ELR (cell line): ENCODE measurements at places on chromosomes 7 and 10.

DNA sequence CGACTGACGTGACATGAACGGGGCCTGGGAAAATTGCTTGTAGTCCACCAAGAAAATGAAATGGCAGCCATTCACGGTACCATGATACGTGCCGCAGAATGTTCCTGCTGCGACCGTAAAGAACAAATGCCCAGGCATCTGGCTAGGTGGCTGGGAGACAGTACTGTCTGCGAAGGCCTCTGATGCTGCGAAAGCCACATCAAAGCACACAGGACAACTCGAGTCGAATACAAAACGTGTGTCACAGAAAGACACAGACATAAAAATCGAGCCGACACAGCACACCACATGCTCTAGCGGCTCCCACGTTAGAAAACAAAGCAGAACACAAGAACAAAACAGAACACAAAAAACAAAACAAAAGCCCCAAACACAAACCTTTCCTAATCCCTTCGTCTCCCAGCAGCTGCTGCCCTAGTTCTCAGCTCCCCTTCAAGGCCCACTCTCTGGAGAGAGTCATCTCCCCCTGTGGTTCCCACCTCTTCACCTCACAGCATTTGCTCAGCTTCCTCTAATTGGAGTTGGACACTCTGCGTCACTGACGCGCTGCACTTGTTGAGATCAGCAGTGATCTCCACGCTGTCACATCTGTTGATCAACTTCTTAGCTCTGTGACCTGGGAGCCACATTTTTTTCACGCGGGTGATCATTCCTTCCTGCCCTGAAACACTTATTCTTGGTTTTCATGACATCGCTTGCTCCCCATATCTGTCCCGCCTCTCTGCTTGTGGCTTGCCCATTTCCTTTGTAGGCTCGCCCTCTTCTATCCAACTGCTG is 112.2 kb downstream of the CLEC2L start:
- DNase-seq: no peak

DNA sequence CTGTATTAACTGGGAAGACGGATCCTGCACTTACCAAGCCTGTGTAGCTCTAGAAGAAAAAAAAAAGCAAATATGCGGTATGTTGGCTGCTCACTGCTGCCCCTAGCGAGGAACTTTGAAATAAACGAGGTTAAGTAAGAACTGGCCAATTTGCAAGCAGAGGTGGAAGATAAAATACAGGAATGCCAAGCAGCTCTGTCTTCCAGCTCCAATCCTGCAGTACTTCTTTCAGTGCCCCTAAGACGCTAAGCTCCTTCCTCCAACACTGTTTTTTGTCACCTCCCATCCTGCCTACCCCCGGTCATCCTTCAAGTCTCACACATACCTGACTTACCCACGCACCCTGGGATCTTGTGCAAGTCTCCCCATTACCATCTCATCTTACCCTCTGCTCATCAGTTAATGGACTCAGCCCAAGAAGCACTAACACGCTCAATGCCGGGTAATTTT is 809 bp downstream of the C10orf143 start:
- DNase-seq: peak; percentile 83

GRCh38 chr10:132209130-132209529 is 22.4 kb downstream of the DPYSL4 start:
- DNase-seq: peak; percentile 10

DNA sequence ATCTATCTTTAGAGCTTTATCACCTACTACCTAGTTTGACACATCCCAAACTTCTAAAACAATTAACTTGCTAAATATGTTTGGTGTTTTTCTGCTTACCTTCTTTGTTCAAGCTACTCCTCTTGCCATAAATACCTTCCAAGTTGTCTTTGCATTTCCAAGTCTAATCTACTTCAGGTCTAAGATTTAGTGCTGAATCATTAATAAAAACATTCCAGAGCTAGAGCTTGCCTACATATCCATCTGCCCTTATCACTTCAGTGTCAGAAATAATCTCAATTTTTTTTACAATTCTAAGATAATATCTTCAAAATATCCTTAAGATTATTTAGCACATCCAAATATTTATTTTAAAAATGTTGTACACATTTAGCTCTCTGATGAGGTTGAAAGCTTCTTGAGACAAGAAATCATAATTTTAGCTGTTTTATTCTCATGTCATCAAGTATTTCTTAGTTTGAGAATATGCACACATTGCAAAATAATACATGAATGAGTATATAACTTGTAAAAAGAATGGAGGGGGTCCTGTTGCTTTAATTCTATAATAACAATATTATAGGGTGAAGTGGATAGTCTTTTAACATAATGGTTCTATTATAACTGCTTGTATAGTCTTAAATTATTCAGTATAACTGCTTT is 466.3 kb downstream of the SEMA3D start:
- no peak for DNase-seq
